ENCODE measurements at places on chromosomes 13 and 19.

DNA sequence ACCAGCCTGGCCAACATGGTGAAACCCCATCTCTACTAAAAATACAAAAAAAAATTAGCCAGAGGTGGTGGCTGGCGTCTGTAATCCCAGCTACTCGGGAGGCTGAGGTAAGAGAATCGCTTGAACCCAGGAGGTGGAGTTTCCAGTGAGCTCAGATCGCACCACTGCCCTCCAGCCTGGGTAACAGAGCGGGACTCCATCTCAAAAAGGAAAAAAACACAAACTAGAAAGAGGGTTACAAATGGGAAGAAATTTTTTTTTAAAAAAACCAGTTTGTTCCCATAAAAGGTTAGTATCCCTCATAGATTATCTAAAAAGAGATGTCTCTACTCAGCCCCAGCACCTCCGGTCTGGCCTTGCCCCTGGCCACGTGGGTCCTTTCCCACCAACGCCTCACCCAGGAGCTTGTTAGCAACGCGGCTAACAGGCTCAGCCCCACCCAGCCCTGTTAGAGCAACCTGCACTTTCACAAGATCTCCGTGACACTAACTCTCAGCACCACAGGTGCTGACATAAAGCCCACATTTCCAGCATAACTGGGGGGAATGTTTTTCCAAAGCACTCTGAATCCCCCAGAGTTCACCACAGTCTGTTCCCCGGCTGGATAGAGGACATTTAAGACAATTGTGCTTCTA, 4.3 kb downstream of the DMKN start:
- no peak for DNase-seq

GRCh38 chr19:40831502-40832430, 18.5 kb downstream of the CYP2A6 start:
- DNase-seq, result no peak

GRCh38 chr13:50457415-50458393, 385.8 kb downstream of the DLEU7 start:
- DNase-seq, result no peak

DNA sequence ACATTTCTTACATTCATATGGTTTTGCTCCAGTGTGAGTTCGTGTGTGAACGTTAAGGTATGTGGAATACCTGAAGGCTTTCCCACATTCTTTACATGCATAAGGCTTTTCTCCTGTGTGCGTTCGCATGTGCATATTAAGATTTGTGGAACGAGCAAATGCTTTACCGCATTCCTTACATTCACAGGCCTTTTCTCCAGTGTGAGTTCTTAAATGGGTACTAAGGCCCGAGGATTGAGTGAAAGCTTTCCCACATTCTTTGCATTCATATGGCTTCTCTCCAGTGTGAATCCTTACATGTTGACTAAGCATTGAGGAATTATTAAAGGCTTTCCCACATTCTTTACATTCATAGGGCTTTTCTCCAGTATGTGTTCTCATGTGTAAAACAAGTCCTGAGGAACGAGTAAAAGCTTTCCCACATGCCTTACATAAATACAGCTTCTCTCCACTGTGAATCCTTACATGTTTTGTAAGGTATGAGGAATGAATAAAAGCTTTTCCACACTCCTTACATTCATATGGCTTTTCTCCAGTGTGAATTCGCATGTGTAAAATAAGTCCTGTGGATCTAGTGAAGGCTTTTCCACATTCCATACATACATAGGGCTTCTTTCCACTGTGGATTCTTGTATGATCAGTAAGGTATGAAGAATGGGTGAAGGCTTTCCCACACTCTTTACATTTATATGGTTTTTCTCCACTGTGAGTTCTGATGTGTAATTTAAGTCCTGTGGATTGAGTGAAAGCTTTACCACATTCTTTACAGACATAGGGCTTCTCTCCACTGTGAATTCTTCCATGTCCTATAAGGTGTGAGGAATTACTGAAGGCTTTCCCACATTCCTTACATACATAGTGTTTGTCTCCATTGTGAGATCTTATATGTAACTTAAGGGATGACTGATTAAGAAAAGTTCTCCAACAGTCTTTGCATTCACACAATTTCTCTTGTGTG, 10.7 kb downstream of the ZNF846 start:
- no peak for DNase-seq

GRCh38 chr19:19098703-19099632, 35.2 kb downstream of the SLC25A42 start:
- DNase-seq, result no peak

GRCh38 chr13:29713839-29714238, 118.4 kb upstream of the SLC7A1 start:
- DNase-seq, result no peak

DNA sequence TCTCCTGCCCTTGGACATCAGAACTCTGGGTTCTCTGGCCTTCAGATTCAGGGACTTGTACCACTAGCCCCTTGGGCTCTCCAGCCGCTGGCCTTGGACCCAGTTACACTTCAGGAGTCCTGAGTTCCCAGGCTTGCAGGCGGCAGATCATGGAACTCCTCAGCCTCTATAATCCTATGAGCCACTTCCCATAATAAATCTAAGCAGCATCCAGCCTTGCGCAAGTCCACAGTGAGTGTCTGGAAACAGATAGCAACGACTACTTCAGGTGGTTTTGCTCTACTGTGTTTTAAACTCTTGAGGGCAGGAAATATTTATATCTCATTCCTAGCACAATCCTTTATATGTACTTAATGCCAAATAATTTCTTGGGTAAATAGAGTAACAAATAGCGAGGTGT, 92.3 kb downstream of the COL4A1 start:
- no peak for DNase-seq

DNA sequence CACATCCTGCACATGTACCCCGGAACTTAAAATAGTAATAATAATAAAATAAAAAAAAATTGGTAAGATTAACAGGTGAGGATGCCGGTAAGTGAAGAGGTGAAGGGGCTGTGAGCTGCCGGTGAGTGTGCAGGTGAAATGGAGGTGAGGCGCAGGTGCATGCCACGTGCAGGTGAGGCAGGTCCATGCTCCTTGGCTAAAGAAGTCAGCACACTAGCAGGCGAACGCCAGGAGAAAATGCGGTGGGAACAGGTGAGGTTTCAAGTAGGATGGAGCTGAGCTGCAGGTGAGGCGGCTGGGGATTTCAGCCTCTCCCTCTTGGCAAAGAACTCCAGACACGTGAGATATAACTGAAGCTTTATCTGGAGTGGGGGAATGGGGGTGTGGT, 7.5 kb upstream of the TNFSF14 start:
- DNase-seq, result no peak

- DNase-seq, result no peak
Observed at GRCh38 chr19:19447536-19448237, 42.2 kb downstream of the GATAD2A start.

DNA sequence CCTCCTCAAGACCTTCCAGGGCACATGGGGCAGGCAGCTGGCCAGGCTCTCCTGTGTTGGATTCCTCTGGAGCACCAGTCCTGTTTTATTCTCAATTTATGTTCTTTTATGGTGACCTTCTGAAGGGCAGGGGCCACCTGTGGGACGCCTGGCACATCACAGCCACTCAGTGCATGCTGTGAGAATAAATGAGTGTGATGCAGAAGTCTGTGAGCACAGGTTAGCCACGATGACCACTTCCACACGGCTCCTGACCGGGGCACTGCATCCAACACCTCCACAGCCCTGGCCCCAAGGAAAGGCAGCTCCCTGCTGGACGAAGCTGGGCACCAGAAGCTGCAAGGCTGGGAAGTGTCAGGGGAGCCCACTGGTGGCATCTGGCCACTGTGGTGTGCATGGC, 122.8 kb downstream of the CRYL1 start:
- no peak for DNase-seq

DNA sequence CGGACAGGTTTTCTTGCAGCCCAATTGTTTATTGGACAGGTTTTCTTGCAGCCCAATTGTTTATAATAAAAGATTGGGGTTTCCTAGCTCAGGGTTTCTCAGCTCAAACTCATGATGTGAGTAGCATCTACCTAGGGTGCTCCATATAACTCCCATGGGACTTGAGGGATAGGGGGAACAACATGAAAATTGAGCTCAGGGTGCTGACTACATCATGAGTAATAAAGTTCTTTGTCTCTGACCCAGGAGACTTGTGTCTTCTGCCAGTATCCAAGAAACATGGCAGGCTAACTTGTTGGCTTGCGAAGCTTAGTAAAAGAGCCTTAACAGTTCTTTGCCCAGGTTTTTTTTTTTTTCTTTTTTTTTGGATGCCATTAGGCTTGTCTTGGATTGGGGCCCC, 59.2 kb upstream of the MYCBP2 start:
- DNase-seq, result no peak

GRCh38 chr13:26839682-26840081, 79.1 kb upstream of the GPR12 start:
- no peak for DNase-seq

- no peak for DNase-seq
Observed at GRCh38 chr13:94327318-94327717, 152.2 kb downstream of the DCT start.

DNA sequence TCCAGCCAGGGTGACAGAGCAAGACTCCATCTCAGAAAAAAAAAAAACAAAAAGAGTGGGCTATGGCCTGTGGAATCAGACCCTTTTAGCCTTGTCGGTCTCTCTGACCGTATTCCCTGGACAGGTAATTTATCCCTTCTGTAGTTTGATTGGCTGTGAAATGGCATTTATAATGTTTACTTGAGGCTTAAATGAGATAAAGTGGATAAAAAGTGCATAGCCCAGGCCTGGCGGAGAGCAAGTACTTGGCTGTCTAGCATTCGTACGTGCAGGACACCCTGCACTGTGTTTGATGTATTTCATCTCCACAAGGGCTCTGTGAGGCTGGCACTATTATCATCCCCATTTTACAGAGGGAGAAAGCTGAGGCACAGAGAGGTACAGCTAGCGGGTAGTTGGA, 7.0 kb downstream of the NTN5 start:
- DNase-seq, result no peak

- DNase-seq, result no peak
Observed at GRCh38 chr19:13428352-13428751, 77.9 kb downstream of the CACNA1A start.

- no peak for DNase-seq
Observed at GRCh38 chr13:24209138-24209537, 48.6 kb downstream of the SPATA13 start.

All from GDM1 (cell line).